ENCODE measurements at places on chromosomes 13 and 19.

DNA sequence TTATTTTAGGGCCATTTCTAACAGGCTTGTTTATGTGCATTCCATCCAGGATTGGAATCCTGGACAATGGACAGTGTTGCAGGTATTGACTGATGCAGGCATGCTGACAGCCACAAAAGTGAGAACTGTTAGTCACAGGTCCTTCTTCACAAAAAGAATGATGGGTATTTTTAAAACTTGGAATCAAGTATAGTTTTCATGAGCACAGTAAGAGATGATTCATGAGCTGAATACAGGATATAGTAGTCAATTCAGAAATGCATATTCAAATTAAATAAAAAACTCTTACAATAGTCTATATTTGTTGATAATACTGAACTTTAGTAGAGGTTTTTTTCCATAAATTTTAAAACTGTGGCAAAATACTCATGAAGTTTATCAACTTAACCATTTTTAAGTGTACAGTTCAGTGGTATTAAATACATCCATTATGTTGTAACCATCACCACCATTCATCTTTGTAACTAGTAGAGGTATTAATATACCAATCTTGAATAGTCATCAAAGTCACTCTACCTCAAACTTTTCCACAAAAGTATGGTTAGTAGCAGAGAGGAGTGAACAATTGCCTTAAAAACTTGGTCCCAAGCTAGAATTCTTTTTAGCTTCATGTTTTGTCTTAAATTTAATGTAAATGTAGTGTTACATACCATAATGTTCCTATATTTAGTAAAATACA lies 79.5 kb downstream of the KCNRG start:
- no peak for DNase-seq

DNA sequence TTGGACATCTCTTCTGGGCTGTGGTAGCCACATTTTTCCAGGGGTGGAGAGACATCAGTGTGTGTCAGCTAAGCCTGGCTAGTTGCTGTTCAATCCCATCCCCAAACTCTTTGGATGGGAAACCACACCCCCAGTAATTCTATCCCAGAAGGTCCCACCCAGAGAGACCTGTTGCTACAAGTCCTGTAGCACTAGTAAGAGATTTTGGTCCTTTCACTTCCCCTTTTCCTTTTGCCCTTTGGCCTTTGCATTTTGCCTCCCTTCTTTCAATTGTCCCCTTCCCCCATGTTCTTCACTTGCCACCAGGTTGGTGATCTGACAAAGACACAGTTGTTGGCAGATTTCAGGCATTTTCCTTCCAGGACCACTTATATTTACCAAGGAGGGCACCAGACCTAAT lies 3.8 kb downstream of the CBY2 start:
- no peak for DNase-seq

DNA sequence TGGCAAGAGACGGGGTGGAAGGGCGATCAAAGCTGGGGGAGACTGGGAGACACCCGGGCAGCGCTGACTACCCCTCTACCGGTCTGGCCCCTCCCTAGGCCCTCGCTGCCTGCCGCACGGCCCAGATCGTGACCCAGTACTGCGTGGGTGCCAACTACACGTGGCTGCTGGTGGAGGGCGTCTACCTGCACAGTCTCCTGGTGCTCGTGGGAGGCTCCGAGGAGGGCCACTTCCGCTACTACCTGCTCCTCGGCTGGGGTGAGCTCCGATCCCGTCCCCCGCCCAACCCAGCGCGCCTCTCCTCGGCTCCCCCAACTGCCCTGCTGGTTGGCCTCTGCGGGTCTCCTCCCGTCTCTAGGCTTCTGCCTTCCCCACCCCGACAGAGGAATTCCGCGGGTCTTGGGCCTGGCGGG lies 8.8 kb downstream of the GIPR start:
- DNase-seq: no peak

DNA sequence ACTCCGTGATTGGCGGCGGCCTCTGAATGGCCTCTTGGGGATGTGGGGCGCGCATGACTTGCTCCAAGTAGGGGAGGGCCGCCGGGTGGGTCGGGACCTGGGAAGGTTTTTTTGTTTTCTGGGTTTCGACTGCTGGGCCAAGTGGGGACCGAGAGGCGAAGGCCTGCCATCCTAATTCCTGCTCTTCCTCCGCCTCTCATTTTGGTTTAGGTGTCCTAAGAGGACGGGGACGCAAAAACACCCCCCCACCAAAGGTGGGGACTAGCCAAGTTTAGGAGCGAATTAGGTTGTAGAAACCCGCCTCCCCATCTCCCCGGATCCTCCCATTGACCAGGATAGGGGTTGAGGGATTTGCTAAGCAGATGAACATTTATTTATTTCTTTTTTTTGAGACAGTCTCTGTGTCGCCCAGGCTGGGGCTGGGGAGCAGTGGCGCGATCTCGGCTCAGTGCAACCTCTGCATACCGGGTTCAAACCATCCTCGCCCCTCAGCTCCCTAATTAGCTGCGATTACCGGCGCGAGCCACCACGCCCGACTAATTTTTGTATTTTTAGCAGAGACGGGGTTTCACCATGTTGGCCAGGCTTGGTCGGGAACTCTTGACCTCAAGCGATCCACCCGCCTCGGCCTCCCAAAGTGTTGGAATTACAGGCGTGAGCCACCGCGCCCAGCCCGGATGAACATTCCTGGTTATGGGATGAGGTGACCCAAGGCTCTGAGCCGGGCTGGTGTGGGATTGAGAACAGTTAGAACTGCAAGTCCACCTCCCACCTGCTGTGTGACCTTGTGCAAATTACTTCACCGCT lies 838 bp downstream of the PPP2R1A start:
- peak; percentile 39 for DNase-seq

GRCh38 chr19:16554776-16555175 lies 12.5 kb upstream of the CHERP start:
- no peak for DNase-seq
